ENCODE measurements at places on chromosomes 1 and 21.

DNA sequence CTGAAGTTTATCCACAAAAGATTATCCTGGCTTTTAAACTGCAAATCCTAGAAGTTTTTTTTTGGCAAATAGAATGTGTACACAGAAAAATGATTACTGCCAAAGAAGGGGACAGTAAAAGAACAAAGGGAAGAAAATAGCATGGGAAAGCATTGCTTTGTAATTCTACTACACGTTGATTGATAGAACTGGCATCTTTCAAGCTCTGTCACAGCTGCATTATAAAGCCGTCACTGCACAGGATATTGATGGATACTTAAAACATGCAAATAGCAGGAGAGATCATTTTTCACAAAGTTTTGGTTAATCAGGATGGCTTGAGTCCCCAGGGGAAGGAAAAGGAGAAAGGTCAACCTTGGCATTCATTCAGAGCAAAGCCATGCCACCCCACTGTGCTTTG lies 183.7 kb upstream of the RRP15 start:
- H3K27me3 ChIP-seq = no peaks in the 10 kb centered on the region
- no peaks in the 10 kb centered on the region for H3K36me3 ChIP-seq
- H3K4me3 ChIP-seq = no peak overlapping the region
- no peaks in the 10 kb centered on the region for H3K4me1 ChIP-seq
- H3K27ac ChIP-seq = no peak overlapping the region

- no peaks in the 10 kb centered on the region for H3K27me3 ChIP-seq
- no peaks in the 10 kb centered on the region for H3K36me3 ChIP-seq
- no peak for DNase-seq
- H3K4me3 ChIP-seq = no peak overlapping the region
- H3K4me1 ChIP-seq = no peaks in the 10 kb centered on the region
- H3K27ac ChIP-seq = no peak overlapping the region
Observed at GRCh38 chr1:58789322-58789856, 5.5 kb upstream of the JUN start.

DNA sequence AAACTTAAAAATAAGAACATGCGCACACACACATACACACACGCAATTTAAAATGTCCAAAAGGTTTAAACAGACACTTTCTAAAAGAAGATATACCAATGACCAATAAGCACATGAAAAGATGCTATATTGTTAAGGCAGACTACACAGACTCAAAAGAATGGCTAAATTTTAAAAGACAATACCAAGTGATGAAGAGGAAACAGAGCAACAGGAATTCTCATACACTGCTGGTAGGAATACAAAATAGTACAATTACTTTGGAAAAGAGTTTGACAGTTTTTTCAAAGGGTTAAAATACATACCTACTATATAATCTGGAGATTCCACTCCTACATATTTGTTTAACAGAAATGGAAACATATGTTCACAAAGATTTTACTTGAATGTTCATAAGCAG lies 239.6 kb upstream of the SAMSN1 start:
- no peaks in the 10 kb centered on the region for H3K27me3 ChIP-seq
- no peak overlapping the region for H3K27ac ChIP-seq
- H3K4me3 ChIP-seq = no peak overlapping the region
- no peaks in the 10 kb centered on the region for H3K36me3 ChIP-seq

DNA sequence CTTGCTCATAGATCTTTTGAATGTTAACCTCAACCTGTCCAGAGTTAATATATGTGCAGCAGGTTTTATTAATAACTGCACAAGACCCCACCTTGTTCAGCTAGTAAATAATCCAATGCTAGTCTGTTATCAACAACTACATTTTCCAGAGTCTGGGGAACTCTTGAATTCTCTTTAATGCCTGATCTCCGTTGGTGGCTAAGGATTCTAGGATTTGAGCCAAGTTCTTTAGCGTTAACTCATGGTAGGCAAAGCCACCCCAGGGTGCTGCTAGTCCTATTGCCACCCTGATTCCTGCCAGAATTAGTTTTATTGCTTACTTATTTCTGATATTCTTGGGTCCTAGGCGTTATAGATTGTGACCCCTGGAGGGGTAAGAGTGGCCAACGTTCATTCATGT lies 12.8 kb downstream of the BACE2 start:
- H3K4me3 ChIP-seq = no peak overlapping the region
- no peaks in the 10 kb centered on the region for H3K4me1 ChIP-seq
- no peak for DNase-seq
- no peaks in the 10 kb centered on the region for H3K36me3 ChIP-seq
- no peak overlapping the region for H3K27ac ChIP-seq

DNA sequence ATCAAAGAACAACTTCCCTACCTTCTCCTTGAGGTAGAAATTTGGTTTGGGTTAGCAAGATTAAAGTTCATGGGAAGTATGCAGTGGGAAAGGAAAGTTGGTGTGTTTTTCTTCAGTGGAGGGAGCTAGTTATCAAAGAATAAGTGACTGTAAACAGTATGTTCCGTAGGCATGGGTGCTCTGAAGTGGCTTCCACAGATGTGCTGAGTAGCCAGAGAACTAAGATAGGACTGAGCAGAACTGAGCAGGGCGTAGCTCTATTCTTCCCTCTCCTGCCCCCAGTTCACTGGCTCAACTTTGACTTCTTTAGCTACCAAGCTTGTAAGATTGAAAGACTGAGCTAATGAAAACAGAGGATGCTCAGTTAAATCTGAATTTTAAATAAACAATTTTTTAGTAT lies 3.4 kb downstream of the ADCY10 start:
- no peak overlapping the region for H3K27ac ChIP-seq
- no peaks in the 10 kb centered on the region for H3K36me3 ChIP-seq
- H3K27me3 ChIP-seq = no peaks in the 10 kb centered on the region
- no peak overlapping the region for H3K4me3 ChIP-seq
- no peak for DNase-seq

DNA sequence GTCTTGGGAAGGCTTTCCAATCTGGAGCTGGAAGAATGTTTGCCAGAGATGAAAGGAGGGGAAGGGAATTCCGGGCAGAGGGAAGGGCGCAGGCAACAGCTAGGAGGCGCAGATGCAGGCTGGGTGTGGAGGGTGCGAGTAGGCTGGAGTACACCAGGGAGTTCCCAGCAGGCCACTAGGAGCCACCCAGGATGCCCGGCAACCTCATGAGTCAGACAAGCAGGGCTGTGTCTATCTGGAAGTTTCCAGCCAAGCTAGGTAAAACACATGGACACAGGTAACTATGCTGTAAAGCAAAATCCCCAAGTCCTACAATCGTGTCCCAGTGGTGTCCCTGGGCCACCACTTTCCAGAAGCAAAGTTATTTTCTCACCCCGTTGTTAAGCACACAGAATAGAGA lies 990 bp upstream of the NBL1 start:
- peak overlapping the region; percentile 96 for H3K4me3 ChIP-seq
- no peaks in the 10 kb centered on the region for H3K27me3 ChIP-seq
- DNase-seq = peak; percentile 56
- no peaks in the 10 kb centered on the region for H3K36me3 ChIP-seq

DNA sequence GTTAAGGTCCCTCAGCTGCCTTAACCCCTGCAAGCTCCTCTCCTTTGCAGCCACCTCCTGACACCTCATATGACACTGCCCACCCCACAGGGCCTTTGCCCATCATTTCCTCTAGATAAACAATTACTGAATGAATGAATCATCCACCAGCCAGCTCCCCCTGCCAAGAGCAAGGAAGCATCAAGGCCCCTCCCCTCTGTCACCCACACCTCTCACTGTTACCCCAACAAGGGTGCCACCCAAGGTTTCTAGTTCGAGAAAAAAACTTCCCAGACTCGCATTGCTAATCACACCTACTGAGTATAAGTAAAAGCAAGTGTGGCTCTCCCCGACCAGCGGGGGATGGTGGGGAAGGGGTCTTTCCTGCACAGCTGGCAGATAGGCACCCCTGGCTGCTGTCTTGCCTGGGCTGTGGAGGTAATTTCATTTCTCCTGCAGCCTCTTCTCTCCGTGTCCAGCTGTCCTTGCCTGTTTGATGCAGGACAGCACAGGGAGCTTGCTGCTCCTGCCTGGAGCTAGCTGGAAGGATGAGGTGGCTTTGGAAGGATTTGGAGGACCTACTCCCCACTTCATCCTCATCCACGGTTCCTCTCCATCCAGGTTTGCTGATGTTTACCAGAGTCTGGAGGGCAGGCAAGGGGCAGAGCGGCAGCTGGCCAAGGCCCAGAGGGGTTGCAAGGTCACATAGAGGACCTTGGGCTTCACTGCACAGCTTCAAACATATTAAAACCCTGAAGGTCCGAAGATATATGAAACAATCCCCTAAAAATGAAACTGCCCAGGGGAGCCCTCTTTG lies 33.1 kb upstream of the LBR start:
- no peaks in the 10 kb centered on the region for H3K36me3 ChIP-seq
- H3K4me1 ChIP-seq = no peaks in the 10 kb centered on the region
- H3K4me3 ChIP-seq = no peak overlapping the region

GRCh38 chr1:40133839-40134238 lies 27.3 kb upstream of the RLF start:
- no peaks in the 10 kb centered on the region for H3K36me3 ChIP-seq
- H3K4me3 ChIP-seq = no peak overlapping the region
- no peaks in the 10 kb centered on the region for H3K4me1 ChIP-seq
- no peak overlapping the region for H3K27ac ChIP-seq
- peaks cover 4% of the 10 kb centered on the region for H3K27me3 ChIP-seq
- no peak for DNase-seq

GRCh38 chr1:151516031-151516511 lies 4.9 kb downstream of the CGN start:
- no peaks in the 10 kb centered on the region for H3K27me3 ChIP-seq
- H3K4me1 ChIP-seq = no peaks in the 10 kb centered on the region
- no peaks in the 10 kb centered on the region for H3K36me3 ChIP-seq
- H3K4me3 ChIP-seq = no peak overlapping the region
- DNase-seq = no peak

Data from breast epithelium (tissue), 4 donors.